ENCODE measurements at places on chromosomes 3 and 15.

DNA sequence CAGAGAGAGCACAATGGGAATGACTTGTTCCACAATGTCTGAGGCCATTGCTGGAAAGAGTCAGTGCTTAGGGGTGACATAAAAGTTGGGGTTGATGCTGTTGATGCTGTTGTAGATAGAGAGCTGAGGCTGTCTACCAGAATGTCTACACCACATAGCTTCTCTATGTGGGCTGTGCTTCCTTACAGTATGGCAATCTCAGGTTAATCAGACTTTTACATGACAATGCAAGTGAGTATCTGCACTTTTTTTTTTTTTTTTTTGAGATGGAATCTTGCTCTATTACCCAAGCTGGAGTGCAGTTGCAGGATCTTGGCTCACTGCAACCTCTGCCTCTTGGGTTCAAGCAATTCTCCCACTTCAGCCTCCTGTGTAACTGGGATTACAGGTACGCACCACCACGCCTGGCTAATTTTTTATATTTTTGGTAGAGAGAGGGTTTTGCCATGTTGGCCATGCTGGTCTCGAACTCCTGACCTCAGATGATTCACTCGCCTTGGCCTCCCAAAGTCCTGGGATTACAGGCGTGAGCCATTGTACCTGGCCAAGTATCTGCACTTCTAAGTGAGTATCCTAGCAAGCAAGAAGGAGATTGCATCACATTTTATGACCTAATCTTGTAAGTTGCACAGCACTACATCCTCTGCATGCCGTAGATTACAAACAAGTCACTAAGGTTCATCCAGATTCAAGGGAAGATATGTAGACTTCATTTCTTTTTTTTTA lies 28.7 kb downstream of the DLEC1 start:
- DNase-seq: no peak

- DNase-seq: no peak
Observed at GRCh38 chr3:85706130-85706529, 747.3 kb downstream of the CADM2 start.

DNA sequence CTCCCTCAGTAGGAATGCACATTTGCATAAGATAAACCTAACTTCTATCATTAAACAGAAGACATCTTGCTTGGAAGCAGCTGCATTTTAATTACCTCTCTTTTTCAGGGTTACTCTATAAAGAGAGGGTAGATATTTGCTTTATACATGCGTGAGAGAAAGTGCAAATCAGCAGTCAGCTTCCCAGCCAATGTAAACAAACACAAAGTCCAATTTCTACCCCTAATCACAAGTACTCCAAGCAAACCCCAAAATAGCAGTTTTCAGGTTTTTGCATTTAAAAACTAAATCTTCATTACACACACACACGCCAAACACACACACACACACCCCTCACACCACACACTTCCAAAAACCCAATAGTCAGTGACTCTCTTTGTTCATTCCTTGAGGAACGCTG lies 303.9 kb upstream of the ALCAM start:
- no peak for DNase-seq

DNA sequence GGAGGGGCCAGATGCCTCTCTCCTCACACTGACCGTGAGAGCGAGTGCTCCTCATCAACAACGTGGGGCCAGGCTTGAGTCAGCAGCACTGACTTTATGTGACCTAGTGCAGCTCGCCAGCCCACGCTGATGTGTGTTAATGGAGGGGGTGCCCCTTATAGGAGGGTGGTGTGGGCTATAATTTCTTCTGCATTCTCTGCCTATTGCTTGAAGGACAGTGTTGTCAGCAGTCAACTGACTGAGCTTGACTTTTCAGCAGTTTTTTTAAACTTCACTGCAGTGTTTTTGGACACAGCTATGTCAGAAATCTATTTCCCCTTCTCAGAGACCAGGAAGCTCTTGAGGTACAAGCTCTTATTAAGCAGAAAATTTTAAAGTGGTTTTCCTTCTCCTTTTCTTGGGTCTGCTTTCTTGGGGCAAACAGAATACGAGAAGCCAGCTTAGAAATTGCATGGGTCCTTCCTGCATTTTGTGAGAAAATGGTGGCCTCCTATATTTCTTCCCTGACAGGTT lies 304.8 kb upstream of the CTDSPL start:
- no peak for DNase-seq

DNA sequence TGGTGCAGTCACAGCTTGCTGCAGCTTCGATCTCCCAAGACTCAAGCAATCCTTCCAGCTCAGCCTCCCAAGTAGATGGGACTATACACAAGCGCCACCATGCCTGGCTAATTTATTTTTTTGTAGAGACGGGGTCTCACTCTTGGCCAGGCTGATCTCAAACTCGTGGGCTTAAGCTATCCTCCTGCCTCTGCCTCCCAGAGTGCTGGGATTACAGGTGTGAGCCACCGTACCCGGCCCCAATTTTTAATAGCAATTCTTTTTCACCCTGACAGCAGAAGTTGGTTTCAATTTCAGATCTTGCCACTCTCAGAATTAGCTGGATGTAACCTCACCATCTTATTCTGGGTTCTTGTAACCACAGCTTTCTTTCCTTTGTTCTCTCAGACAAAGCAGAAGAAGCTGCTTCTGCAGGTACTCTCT lies 64.8 kb downstream of the TRIM71 start:
- no peak for DNase-seq

DNA sequence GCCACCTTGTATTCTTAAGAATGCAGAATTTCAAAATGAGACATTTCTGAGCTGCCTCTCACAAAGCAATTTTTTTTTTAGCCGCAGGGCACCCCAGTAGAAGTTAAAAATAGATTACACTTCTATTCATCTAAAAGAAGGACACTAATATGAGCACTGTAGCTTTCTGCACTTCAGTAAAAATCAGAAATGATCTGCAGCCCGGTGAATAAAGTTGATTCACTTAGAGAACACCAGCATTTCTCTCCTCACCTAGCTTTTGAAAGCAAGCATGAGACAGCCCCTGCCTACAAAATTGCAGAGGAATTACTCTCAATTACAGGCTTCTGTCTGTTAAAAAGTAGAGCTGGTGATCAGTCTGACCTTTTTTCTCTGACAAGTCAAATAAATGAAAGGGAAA lies 1062.4 kb downstream of the FHIT start:
- no peak for DNase-seq

DNA sequence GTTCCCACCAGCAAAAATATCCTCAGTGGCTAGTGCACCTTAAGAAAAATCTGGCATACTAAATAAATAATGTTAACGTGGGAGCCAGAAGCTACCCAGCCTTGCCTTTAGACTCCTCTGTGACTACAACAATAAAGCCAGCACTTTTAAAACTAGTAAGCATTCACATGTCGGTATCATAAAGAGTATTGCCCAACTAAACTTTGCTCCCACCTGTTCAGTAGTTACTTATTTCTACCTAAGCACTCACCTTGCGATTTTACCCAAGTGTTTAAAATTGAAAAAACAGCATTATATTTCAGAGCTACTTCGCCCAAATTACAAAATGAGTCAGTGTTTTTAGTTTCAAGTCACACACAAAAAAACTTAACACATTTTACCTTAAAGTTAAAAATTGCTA lies 12.8 kb downstream of the ALDH1L1 start:
- DNase-seq: no peak

DNA sequence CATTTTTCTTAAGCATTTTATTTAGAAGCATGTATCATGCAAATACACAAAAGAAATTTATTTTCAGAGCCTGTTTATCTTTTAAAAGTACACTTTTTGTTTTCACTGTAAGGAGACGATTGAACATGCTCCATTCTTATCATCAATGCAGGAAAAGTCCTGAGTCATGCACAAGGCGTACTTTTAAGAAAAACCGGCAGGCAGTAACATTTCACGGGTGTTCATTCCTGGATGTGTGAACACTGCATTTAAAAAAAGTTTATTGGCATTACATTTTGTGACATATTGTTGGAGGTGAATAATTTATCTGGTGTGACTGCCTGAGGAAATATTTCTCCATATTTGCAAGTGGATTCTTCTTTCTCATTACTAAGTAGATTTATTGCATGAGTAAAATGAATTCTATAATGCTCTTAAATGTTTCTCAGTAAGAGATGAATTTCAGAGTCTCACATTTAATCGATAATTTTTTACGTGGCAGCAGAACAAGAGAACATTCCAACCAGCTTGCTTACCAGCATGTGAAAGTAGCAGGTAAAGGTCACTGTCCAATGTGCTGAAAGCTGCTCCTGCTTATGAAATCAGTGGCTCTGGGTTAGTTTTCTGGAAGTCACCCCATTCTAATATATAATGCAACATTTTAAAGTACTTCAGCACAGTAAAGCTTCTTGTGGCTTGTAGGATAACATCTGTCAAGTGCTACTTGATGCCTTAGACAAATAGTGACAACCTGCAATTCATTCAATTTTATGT lies 87.0 kb downstream of the SV2B start:
- DNase-seq: no peak

DNA sequence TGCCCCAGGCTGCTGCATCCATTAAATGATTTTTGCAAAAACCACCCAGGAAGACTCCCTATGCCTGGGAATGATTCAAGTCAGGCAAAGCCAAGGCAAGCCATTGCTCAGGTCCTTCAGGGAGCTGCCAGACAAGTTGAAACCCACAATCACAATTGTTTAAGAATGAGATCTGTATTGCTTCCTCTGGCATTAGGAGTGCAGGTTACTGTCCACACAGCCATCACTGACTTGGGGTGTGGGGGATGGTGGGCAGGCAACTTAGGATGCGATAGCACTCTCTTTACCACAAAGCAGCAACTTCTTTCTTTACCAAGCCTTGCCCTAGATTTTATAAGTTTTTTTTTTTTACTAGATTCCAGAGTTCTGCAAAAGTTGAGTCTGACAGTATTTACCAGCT lies 15.0 kb upstream of the IL20RB start:
- DNase-seq: no peak

DNA sequence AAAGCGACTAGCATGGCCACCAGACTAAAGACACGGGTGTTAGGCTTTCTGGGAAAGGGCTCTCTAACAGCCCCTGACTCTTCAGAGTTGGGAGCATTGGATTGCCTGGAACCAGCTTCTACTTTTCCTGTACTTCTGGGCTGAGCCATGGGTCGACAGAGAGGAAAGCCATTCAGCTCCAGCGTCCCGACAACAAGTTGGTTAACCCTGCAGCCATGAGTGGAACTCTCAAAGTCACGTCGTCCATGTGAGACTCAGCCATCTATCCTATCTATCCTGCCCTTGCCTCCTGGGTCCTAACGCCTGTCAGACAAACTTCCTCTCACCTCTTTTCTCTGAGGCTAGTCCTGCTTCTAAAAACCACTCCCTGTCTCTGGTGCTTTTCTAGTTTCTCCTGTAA lies 32.6 kb upstream of the TBC1D5 start:
- DNase-seq: no peak

DNA sequence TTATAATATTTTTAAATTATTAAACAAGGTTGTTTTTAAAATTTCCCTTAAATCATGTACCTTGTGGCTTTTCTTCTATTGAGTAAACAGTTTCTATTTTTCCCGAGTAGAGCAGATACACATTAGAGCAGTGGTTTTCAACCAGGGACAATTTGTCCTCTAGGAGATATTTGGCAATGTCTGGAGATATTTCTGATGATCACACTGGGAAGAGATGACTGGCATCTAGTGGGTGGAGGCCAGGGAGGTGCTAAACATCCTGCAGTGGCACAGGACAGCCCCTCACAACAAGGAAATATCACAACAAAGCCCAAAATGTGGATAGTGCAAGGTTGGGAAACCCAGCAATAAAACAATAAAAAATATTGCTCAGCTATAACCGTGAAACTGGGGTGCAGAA lies 113.0 kb upstream of the PTPRG start:
- DNase-seq: no peak

DNA sequence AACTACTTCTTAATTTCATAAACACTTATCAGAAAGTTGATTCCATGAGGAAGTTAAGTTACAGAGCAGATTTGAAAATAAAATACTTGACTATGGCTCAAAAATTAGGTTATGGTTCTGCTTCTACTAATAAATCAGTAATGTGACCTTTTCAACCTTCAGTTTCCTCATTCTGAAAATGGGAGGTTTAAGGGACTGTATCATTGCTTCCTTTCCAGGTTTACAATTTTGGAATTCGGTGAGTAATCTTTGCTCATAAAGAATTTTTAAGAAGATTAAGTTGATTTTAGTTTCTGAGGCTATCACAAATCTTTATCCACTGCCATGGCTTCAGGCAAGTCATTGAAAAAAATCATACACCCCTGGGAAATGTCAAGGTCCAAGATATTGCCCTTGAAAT lies 1061.2 kb downstream of the DIPK2A start:
- no peak for DNase-seq

GRCh38 chr3:160291909-160292299 lies 66.7 kb downstream of the C3orf80 start:
- DNase-seq: no peak

DNA sequence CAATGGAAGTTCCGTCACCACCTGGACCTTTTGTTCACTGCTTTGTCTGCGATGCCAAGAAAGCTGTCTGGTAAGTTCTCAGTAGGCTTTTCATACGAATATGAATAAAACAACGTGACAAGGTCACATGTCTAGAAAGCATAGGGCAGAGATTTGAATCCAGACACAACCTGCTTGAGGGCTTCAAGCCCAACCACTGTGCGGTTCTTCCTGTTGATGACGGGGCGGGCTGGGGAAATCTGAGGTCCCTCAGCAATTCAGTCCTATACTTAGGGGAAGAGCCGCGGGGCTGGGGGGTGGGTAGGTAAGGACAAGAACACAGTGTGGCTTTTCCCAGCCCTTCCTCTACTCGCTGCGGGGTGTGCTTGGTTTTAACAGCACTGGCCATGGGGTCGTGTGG lies 32.4 kb upstream of the SMAD3 start:
- no peak for DNase-seq

All from stimulated activated CD8-positive, alpha-beta memory T cell treated with anti-CD3 and anti-CD28 coated beads, Interleukin-2, amount 100 ng/mL, for 1 hour (primary cell).